ENCODE measurements at places on chromosomes 6 and 20. TPM values are rescaled to one million over a fixed set of nuclear protein-coding genes. Genes with fewer than 3 reads are reported as not detected.

GRCh38 chr20:44433751-44434538, 41.7 kb upstream of the TTPAL start:
- DNase-seq = no peak

DNA sequence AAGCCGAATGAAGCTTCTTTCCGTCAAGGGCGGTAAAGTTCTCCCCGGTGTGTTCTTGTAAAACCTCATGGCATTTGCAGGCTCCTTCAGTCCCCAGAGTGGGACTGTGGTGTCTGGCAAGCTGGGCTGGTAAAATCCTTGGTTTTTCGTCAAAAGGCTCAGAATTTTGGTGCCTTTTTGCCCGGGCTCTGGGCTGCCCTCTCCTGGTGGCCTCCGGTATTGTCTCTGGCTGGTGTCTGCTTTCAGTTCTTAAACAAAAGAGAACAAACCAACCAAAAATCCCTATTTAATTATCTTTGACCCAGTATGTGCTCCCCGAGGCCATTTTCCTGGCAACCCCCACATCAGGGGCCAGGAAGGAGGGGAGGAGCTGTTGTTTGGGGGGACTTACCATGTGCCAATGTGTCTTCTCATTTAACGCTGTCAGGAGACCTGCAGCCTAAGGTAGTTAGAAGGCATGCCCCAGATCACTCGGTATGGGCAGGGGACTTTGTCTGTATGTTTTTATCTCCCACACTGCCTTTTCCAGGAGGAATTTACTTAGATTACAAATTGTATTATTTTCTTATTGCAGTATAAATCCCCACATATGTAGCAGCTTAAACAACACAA, 11.1 kb downstream of the CDH4 start:
- no peak for DNase-seq

GRCh38 chr6:143949962-143950361, 58.1 kb downstream of the PLAGL1 start:
- DNase-seq = no peak

GRCh38 chr20:63156221-63156671, 59.7 kb downstream of the YTHDF1 start:
- DNase-seq = peak; percentile 15

Gene FAM184A
- 0.39 TPM for polyA plus RNA-seq
